ENCODE measurements at places on chromosomes 2 and 18.

DNA sequence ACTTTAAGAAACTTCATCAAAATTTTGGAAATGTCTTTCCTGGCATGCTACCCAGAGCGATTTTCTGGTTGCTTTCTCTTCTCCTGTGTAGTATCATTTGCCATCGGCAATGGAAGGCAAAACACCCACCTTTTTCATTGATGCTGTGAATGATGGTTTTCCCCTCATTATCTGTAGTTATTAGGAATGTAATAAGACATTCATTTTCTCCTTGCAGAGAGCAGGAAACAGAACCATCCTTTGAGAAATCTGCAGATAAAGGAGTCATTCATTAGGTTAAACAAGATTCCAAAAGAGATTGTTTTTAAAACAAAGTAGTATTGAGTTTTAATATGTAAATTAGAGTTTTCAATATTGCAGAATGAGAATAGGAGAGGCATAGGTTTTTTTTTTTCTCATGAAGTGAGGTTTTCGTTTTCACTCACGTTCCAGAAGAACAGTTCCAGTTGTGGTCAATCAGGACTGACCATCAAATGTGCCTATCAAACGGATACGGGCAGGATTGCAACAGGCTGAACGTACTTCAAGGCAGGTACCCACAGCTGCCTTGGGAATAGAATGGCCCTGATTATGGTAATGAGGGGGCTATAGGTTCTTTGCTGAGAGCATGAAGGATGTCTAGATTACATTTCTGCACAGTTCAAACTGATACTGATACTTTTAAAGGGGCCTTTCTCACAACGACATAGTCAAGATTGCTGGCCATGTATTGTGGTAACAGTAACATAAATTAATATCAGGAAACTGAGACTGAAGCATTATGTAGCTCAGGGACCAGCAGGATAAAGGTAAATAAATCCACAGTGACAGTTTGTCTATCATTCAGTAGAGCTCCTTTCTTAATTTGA, 49.8 kb upstream of the PLA2R1 start:
- no peak for DNase-seq

DNA sequence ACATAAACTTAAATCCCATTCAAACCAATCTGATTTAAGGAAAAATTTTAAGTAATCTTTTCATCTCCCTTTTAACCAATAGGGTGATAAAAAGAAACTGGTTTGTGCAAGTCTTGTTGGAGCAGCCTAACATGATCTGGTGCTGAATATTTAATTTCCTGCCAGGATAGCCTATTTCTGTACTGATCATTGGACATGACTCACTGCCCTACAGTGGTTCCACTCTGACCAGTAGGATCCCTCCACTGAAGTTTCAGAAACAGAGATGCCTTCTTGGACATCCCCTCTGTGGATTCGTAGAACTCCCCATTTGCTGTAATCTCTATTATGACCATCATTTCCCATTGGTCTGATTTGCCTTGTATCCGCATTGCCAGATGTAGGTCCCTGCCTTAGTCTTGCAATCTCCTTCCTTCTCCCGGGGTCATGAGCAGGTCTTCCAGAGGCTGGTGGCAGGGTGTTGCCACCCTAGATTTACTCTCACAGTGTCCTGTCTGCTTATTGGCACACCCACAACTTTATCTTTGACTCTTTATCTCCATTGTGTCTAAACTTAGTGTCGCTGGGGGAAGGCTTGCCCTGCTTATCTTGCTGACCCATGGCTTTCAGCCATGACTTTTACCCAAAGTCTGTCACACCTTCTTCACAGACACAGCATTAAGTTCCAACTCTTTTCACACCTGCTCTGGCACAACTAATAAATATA, 12.3 kb upstream of the SETBP1 start:
- DNase-seq, result no peak

- no peak for DNase-seq
These were observed 471.7 kb downstream of the THSD7B start for GRCh38 chr2:137237055-137237454.

GRCh38 chr2:20165677-20166509, 59.0 kb downstream of the SDC1 start:
- no peak for DNase-seq

- no peak for DNase-seq
These were observed 102.9 kb downstream of the CLIP4 start for GRCh38 chr2:29218071-29218470.

DNA sequence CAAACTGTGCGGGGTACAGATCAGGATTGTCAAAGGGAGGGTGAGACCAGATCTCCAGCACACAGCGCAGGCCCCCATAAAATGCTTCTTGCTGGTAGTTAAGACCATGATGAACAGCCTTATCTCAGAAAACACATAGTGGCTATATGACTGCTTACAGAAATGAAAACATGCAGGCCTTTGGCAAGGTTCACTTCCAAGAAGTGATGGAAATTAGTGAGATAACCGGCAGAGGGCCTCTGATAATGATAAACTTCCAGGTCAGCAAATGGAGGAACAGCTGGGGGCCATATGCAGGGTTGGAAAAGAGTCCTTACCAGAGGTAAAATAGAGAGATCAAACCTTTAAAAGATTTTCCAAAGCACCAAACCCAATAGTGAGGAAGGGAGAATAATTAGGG, 46.6 kb downstream of the CFAP221 start:
- no peak for DNase-seq

GRCh38 chr18:31154181-31154580, 8.5 kb downstream of the DSC1 start:
- DNase-seq, result no peak

- no peak for DNase-seq
These were observed 329.2 kb downstream of the TNS1 start for GRCh38 chr2:217673627-217674026.

DNA sequence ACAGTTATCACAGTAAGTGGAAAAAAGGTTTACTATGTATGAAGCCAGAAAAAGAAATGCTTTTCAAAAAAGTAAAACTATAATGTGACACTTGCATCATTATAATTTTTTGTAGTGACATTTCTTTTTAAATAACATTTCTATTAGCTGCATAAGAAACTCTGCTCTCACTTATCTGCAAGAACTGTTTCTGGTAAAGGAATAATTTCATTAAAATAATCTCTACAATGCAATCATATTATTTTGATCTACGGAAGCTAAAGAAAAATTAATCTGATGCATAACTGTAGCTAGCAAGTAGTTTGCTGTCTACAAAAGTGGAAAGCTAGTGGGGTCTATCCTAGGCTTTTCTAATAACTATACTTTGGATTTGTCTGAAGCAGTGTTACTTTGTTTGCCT, 50.1 kb downstream of the PGAP1 start:
- no peak for DNase-seq

DNA sequence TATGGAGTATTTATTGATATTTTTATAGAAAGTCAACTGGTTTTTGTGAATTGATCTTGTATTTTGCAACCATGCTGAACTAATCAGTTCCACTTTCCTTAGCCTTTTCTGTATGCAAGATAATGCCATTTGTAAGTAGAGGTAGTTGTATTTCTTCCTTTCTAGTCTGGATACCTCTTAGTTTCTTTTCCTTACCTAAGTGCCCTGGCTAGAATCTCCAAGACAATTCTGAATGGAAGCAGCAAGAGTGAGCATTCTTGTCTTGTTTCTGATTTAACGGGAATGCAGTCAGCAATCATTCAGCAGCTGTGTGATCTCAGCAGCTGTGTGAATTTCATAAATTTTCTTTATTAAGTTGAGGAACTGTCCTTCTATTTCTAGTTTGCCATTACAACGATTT, 73.4 kb downstream of the NRXN1 start:
- no peak for DNase-seq

Measured in HepG2 (cell line).